ENCODE measurements at places on chromosomes 5 and 9.

GRCh38 chr9:105830461-105830860 is 136.1 kb downstream of the TMEM38B start:
- DNase-seq, result no peak

DNA sequence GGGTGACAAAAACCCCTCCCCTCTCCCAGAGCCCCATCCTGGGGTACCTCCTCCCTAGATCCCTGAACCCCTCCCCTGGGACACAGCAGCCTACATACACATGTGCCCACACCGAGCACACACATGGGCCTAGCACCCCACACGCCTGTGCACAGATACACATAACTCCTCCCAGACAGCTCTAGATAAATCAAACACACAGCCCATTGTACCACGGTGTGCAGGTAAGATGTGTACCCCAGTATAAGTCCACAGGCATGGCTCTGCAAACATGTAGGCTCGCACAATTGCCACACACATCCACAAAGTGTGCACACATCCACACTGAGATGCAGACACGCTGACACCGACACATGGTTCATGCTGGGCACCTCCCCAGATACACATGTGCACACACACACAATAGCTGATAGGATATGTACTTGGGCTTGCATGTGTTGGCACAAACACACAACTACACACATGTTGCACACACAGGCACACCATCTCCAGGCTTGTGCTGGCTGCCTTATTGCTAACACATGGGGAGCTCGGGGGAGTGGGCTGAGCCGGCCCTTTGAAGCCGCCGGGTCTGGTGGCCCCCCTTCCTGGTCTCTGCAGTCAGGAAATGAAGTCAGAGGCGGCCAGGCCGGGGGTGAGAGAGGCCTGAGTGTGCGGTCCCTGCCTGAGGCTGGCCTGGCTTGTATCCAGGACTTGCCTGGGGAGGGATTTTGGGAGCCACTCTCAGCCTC is 30.2 kb downstream of the GOLGA2 start:
- no peak for DNase-seq

- no peak for DNase-seq
Measured at GRCh38 chr5:179411161-179411841, 66.0 kb upstream of the ADAMTS2 start.

DNA sequence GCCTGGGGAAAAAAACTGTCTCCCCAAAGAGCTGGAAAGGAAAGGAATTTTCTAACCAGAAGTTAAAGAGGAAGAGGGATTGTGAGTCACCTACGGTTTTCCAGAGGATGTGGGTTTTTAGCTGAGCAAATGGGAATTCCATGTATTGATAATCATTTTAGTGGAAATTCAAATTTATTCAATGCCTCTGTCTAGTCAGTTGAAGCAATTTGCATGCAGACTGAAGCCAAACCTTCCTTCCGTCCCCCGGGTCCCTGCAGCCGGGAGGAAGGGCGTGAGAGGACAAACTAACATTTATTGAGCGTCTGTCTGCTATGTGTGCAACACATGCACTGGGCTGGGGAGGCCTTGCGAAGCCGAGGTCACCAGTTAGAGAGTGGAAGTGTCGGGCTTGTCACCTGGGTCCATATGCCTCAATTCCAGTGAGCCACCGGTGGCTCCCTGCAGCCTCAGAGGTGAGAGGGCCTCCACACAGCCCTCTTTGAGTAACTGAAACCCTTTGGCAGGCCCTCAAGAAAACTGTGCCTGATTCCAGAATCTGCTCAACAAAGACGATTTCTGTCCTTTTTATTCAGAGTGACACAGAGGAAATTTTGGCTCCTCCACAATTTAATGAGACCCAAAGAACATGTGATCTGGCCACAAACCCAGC is 70.3 kb downstream of the COL27A1 start:
- no peak for DNase-seq

- no peak for DNase-seq
Measured at GRCh38 chr9:33177086-33177485, 9.9 kb upstream of the B4GALT1 start.

DNA sequence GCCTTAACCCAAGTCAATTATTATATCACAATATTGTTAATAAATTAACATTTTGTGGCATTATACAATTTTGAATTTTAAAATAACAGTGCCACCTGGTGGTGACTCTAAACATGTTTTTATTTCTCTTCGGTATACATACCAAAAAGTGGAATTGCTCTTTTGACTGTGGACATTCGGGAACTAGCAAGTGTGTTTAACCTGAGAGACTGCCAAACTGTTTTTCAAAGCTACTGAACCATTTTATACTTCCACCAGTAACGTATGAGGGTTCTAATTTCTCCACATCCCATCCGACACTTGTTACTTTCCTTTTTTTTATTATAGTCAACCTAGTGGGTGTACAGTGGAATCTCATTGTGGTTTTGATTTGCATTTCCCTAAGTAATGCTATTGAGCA is 18.3 kb upstream of the HSDL2 start:
- no peak for DNase-seq
